ENCODE measurements at places on chromosomes 6 and 20.

GRCh38 chr20:38658879-38659596, 57.4 kb downstream of the ARHGAP40 start:
- DNase-seq, result peak; percentile 5

GRCh38 chr6:55388211-55388610, 60.9 kb downstream of the GFRAL start:
- no peak for DNase-seq

DNA sequence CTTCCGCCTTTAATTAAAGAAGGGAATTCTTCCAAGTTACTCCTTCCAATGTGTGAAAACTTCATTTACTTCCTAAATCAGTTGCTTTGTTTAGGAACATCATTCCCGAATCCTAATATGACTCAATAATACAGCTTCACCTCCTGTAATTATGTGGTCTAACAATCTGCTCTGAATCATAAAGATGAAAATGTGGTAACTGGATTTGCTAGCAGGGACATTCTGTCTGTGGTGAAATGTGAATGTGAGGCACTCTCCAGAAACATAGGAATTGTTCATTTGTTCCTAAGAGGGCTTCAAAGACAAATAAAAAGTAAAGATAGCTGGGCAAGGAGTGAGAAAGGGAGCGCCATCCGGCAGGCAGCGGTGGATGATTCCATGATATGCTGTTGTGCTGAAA, 678.1 kb downstream of the KIF16B start:
- no peak for DNase-seq

DNA sequence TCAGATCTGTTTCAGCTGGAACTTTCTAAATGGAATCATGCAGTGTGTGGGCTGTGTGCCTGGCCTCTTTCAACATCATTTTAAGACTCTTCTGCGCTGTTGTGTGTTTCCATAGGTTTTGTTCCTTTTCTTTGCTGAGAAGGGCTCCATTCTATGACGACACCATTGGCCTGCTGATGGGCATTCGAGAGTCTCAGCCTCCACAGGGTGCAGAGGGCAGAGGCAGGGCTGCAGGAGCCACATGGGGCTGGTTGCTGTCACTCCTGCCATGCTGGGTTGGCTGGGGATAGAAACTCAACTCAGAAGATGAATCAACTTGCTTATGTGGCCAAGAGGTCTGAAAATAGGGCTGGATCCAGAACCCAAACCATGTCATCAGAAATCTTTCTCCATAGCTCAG, 68.5 kb upstream of the SLCO4A1 start:
- no peak for DNase-seq

GRCh38 chr20:8829256-8829655, 239.6 kb upstream of the PLCB4 start:
- no peak for DNase-seq

DNA sequence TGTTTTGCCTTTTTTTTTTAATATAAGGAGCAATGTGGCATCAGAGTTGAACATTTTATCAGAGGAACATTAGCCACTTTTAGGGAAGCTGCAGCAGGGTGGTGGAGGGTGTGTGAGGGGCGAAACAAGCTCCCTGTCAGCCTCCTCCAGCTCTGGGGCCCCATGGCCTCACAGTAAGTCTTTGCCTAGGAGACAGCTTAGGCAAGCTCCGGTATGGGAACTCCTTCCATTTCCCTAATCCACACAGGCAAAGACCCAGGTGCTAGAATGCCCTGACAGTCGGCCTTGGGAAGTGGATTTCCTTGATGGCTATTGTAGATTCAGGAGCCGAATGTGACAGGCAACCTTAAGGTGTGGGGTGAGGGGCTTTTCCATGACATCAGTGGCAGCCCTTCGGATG, 862 bp downstream of the PRND start:
- DNase-seq, result no peak

- no peak for DNase-seq
These were observed 4.5 kb downstream of the MRPL14 start for GRCh38 chr6:44122801-44123200.

- DNase-seq, result no peak
These were observed 32.6 kb upstream of the TULP4 start for GRCh38 chr6:158279615-158280014.

Measured in nucleus accumbens (tissue), 56 donors.